Effector memory CD8-positive, alpha-beta T cell (primary cell): ENCODE measurements at places on chromosomes 3 and 15.

DNA sequence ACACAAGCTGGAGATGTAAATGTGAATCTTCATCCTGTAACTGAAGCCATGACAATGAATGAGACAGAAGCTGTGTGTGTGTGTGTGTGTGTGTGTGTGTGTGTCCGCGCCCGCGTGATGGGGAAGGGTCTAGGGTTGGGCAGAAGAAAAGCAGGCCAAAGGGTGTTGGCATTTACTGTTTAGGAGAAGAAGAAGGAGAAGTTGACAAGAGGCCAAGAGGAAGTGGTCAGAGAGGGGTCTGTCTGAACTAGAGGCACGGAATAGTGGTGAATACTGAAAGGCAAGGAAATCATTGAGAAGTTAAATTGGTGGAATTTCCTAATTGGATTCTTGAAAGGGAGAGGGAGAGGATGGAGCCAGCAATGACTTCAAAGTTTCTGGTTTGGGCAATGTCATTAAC lies 5.6 kb upstream of the NCEH1 start:
- no peak for DNase-seq

DNA sequence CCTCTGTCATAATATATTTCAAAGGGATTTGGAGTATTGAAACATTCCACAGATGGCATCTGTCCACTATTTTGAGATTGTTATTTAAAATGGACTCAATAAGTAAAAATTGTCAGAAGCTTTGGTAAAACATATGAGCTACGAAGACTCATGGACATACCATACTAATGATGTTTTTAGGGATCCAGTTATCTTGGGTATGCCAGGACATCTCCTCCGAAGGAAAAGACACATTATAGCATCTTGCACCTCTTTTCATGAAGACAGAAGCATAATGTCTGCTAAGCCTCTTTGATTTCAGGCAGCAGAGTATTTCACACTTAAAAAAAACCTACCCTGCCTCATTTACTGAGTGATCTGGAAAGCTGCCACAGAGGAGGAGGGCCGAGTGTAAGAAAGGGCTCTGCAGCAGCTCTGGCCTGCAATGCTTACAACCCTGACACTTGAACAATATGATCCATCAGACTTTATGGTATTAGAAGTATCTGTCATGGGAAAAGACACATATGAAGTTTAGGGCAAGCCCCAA lies 284.8 kb downstream of the TUSC7 start:
- DNase-seq: no peak

GRCh38 chr15:100900136-100900794 lies 18.9 kb upstream of the LRRK1 start:
- no peak for DNase-seq

- no peak for DNase-seq
Measured at GRCh38 chr15:92409521-92409920, 15.8 kb downstream of the ST8SIA2 start.

DNA sequence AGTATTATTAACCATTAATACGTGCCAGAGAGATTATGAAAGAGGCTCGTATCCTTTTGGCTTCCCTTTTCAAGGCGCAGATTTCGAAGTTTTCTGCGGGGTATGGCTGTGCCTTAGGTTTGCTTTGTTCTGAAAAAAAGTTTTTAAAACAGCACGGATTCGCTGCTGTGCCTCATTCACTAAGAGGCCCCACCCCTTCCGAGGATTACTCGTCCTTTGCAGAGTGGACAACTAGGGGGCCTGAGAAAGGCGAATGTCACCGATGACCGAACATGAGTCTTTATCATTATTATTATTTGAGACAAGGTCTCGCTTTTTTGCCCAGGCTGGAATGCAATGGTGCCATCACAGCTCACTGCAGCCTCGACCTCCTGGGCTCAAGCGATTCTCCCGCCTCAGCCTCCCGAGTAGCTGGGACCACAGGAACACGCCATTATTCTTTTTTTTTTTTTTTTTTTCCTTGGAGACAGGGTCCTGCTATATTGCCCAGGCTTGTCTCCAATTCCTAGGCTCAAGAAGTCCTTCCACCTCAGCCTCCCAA lies 684 bp upstream of the RPS27L start:
- DNase-seq: no peak

DNA sequence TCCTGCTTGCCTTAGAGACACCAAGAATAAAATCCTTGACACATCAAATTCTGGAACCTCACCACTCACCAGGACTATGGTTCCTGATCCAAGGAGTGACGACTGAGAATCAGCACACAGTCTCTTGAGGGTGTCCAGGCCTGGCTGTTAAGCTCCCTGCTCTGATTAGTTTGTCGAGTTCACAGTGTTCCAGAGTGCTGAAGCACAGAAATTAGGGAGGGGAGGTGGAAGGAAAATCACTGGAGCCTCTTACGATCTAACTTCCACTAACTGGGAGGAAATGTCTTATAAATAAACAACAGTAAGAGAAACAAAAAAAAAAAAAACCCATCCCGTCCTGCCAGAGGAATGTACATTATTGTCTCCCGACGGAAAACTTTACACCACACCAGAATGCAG lies 330.2 kb downstream of the TIGIT start:
- DNase-seq: no peak

DNA sequence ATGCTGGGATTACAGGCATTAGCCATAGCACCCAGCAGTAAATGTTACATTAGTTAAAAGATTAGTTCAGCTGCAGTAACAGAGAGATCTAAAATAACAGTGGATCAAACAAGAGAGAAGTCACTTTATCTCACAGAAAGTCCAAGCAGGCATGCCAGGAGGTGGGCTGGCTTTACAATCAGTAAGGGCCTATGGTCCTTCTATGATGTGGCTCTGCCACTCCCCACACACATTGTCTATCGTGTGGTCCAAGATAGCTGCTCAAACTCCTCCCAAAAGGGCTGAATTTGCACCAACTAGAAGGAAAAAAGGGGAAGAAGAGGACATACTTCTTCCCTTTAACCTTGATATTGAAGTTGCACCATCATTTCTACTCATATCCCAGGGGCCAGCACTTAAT lies 4.6 kb upstream of the RUVBL1 start:
- no peak for DNase-seq

DNA sequence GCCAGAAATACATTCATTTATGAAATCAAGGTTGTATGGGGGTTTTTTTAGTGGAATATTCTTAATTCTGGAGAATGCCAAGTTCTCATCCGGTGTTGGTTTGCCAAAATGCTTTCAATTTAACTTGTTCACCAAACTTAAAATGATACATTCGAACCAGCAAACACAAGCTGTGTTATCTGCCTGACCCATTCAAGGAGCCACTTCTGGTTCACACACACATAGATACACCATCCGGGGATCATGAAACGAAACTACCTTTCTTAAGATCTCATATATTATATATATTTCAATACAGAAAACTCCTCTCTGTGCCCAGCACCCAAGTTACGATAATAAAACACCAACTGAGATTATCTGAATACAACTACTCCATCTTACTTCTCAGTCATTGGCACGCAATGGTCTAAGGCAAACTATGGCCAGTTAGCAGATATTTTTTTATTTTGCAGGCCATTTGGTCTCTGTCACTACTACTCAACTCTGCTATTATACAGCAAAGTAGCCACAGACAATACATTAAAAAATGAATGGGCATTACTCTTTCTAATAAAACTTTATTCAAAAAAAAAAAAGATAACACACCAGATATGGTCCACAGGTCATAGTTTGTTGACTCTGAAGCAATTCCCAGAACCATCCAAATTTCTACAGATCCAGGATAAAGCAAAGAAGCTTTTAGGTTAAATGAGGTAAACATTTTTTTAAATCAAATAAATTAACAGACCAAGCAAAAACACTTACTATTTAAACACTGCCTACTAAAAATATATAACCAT lies 89.6 kb downstream of the TBL1XR1 start:
- DNase-seq: no peak

DNA sequence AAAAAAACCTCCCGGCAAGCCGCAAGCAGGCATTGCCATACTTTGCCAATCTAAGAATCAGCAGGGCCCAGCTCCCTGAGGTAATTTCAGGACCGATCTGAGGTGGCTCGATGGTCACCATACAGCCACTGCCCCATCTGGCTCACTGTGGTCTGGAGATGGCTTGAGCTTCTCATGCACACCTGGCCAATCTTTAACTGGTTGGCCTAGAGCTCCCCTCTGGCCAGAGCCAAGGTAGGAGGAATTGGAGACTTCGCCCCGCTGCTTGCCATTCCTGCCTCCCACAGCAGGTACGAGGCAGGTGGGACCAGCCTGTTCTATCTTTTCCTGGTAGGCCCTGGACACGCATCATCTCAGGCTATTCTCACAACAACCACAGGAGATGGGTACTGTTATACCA lies 10.1 kb downstream of the CYP1A2 start:
- DNase-seq: no peak

DNA sequence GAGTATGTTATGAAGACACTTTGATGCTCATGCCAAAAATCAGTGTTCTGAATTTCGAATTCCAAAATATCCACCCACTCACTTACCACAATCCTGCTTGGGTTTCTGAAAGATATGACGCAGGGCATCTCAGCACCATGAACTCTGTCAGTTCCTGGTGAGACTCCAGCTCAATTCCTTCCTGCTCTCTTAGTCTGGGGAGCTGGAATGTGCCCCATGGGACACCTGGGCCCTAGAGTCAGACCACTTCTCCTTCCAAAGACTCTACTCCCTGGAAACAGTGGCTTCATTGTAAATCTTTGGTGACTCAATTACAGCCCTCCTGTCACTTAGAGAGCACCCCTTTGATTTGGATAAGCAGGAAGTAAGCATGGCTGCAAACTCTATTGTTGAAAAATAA lies 50.5 kb downstream of the CD86 start:
- no peak for DNase-seq

DNA sequence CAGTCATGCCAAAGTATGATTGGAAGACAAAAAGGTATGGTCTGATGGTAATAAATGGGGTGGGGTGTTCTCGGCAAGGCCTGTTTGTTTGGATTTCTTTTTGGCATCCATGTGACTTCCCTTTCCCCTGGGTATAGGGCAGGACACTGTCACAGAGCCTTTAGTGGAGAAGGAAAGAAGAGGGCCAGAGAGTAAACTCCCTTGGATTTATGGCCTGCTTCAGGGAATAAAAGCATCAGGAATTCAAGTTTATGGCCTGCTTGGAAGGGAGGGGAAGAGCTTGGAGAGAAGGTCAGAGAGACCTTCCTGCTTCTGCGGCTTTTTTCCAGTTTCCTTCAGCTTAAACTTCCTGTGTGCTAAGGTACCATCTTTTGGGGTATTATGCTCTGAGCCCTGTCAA lies 179.4 kb upstream of the ADAMTS9 start:
- no peak for DNase-seq

- no peak for DNase-seq
Measured at GRCh38 chr3:45119824-45120358, 26.3 kb downstream of the CDCP1 start.

DNA sequence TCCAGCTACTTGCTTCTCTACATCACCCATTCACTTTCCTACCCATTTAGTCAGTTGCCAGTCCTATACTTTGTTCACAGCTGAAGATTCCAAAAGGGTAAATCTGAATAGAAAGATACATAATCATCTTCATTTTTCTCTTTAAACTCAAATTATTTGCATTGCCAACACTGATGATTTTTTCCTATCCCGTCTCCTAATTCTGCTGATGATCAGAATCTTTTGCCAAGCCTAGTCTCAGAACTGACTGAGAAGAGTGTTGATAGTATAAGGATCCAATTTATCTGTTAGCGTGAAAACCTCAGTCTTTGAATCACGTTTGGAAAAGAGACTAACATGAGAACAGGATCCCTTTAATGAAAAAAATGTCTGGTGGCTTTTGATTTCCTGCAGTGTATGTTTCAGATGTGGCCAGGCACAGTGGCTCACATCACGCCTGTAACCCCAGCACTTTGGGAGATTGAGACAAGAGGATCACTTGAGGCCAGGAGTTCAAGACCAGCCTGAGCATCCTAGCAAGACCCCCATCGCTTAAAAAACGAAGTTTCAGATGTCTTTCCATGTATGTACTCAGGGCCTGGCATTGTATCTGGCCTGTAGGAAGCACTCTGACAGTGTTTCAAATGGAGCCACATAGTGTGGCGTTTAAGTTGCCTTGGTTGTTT lies 169.4 kb downstream of the KLHL25 start:
- DNase-seq: peak; percentile 25

- DNase-seq: peak; percentile 84
Measured at GRCh38 chr15:40421246-40422157, 15.9 kb downstream of the IVD start.

- no peak for DNase-seq
Measured at GRCh38 chr15:55710286-55710685, 32.7 kb downstream of the PRTG start.

GRCh38 chr3:31610700-31611275 lies 78.1 kb downstream of the STT3B start:
- DNase-seq: no peak

DNA sequence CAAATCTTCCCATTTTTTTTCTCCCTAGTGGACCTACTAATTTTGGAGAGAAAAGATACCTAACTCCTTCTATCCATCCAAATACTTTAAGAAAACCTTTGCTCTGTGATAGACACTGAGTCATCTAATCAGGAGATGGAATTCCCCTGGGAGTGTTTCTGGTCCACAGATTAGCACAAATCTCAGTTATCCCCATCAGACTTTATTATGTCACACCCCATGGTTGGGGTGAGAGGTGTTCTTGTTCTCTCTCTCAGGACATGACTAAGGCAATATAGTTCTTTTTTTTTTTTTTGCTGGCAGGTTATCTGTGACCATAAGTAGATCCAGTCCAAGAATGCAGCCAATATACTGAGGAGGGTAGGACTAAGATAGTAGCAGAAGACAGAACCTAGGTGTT lies 15.8 kb downstream of the SLC9A9 start:
- no peak for DNase-seq

- no peak for DNase-seq
Measured at GRCh38 chr3:195443391-195443989, 670 bp upstream of the ACAP2 start.

DNA sequence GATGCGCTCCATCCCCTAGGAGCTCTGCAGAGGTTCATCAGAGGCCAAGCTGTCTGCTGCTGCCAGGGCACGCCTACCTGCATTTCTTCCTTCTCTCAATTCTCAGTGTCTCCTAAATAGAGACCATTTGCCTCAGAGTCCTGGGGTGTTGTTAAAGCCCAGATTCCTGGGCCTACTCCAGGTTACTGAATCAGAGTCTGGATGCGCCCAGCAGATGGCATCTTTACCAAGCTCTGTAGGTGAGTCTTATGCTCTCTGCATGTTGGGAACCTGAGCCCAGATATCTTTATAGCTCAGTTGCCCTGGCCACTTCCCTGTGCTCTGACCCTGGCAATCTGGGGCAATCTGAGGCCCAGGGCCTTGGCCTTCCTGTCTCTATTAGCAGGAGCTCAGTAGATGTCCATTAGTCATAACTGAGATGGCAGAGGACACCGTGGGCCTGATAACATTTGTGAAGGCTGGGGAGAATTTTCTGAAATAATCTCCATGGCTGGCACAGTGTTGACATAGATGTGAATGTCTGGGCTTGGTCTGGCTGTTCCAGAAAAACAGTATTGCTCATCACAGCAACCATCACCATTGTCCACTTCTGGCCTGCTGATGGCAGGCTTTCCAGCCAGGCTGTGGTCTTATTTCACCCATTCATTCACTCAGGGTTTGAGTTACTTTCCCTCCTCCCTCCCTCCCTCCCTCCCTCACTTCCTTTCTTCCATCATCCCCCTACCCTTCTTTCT lies 13.3 kb upstream of the RBP1 start:
- DNase-seq: no peak

DNA sequence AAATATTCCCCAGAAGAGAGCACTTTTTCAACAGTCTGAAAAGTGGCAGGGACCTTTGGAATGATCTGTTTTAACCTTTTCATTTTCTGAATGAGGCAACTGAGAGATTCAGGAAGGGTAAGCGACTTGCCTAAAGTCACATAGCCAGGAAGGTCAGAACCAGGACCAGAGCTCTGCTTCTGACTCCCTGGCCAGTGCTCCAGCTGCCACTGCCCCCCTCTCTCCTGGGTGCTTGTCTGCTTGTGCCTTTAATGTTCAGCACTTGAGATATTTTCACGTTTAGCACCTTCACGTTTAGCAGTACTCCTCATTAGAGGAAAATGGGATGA lies 68.3 kb downstream of the SMAD3 start:
- DNase-seq: no peak
